ENCODE measurements at places on chromosomes 2 and 18. TPM values are rescaled to one million over a fixed set of nuclear protein-coding genes. Genes with fewer than 3 reads are reported as not detected.

Gene DIPK1C
- total RNA-seq = 3.1 TPM

Gene MROH2A
- not detected for total RNA-seq

Gene FIGN
- 16.5 TPM for total RNA-seq

Gene PTH2R
- total RNA-seq = not detected

Gene NOL4
- not detected for total RNA-seq

Gene SP5
- not detected for total RNA-seq

Gene ASPRV1
- not detected for total RNA-seq

Gene NFATC1
- 15.3 TPM for total RNA-seq

Gene M1AP
- not detected for total RNA-seq

Gene PDE11A
- 1.2 TPM for total RNA-seq

Gene TRIM54
- total RNA-seq = 186 TPM

Gene IL36G
- total RNA-seq = not detected

Gene PCGF1
- 19.2 TPM for total RNA-seq

Gene PLCL1
- total RNA-seq = 101 TPM

Gene ITGB6
- 0.75 TPM for total RNA-seq

Gene ELOA2
- not detected for total RNA-seq

Gene MOCOS
- total RNA-seq = 0.21 TPM

Gene MYO5B
- total RNA-seq = 1.6 TPM

Gene LHCGR
- not detected for total RNA-seq

Gene IHH
- total RNA-seq = not detected

Gene CRYGC
- total RNA-seq = not detected

Gene ALPG
- not detected for total RNA-seq

Gene TCF23
- not detected for total RNA-seq

Gene FZD7
- 25.5 TPM for total RNA-seq

Gene KCNIP3
- 4.0 TPM for total RNA-seq

Gene UNC80
- total RNA-seq = not detected

Gene CERKL
- not detected for total RNA-seq

Gene IL1B
- total RNA-seq = 0.68 TPM

Gene ASB18
- 18.6 TPM for total RNA-seq

Gene BMP10
- total RNA-seq = not detected

Gene CNGA3
- total RNA-seq = not detected

Gene LAMA1
- 0.44 TPM for total RNA-seq

Gene DNAH6
- total RNA-seq = 0.13 TPM

Gene SLC14A1
- total RNA-seq = 12.5 TPM

Gene ZNF892
- total RNA-seq = 3.4 TPM

Gene PCARE
- total RNA-seq = 0.72 TPM

Gene UGT1A8
- not detected for total RNA-seq

Gene C2orf78
- total RNA-seq = not detected

Gene ESCO1
- 9.8 TPM for total RNA-seq

Gene TANK
- 27.3 TPM for total RNA-seq

Gene PLCD4
- 1.9 TPM for total RNA-seq

Gene CFAP210
- not detected for total RNA-seq

Gene LRRC30
- total RNA-seq = not detected

Gene EHD3
- total RNA-seq = 17.2 TPM

Gene OTOS
- not detected for total RNA-seq

Gene MAP4K3
- 28.3 TPM for total RNA-seq

Gene CCDC102B
- total RNA-seq = 6.3 TPM

Gene FN1
- 122 TPM for total RNA-seq

Gene MAL
- 1.2 TPM for total RNA-seq

Gene DNAJC5G
- total RNA-seq = 1.9 TPM

Gene ATG16L1
- 14.6 TPM for total RNA-seq

Gene KCMF1
- total RNA-seq = 104 TPM
